Stimulated activated CD8-positive, alpha-beta memory T cell treated with anti-CD3 and anti-CD28 coated beads, Interleukin-7, amount 100 ng/mL, for 48 hours (primary cell): ENCODE measurements at places on chromosomes 2 and 18.

- no peak for DNase-seq
Measured at GRCh38 chr18:45596036-45596435, 19.2 kb upstream of the SLC14A2 start.

DNA sequence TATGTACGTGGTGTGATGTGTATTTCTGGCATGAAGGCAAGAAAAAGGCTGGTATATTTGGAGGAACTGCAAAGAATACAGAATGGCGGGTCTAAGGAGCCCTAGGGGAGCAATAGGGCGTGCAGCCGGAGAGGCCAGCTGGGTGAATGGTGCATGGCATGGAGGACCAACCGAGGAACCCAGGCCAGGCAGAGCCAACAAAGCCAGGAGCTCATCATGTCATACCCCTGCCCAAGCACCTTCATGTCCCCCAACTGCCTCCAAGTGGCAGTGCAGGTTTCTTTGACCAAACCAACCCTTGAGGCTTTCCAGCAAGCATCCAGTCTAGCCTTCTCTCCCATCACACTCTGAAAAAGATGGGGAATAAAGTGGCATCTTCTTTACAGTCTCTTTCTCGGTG lies 8.9 kb upstream of the KCNK3 start:
- no peak for DNase-seq

DNA sequence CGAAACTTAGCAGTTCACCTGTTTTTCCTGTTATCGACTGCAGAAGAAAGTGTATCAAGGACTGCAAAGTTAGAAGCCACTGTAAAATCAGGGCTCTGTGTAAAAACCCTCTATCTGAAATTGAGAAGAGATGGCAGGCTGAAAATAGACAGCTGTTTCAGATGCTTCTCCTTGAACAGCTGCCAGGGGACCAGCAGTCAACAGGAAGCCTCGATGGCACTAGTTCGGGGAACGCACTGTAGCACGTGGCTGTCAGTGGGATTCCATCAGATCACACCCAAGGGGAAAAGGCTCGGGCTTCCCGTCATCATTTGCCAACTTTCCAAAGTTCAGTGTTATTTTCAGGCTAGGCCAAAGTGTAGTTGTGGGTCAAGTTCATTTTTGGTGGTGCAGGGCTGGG lies 316.9 kb downstream of the TXNL1 start:
- no peak for DNase-seq

DNA sequence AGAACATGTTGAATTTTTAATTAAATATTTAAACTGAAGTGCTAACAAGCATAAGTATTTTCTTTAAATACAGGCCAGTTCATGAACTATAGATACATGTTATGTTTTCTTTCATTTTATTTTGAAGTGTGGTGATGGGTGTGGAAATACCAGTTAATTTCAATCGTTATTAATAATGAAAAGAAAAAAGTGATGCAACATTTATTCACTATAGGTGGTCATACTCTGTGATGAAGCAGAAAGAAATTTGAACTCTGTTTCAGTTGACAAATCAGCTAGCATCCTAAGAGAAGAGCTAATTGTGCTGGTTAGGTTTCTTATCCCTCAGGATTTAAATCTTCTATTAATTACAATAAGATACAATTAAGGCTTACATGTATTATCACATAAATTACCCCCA lies 795.1 kb upstream of the DDX18 start:
- no peak for DNase-seq

- no peak for DNase-seq
Measured at GRCh38 chr2:226772389-226773179, 27.0 kb downstream of the IRS1 start.

GRCh38 chr2:233953087-233953801 lies 36.1 kb downstream of the TRPM8 start:
- no peak for DNase-seq
